Choroid plexus epithelial cell (primary cell): ENCODE measurements at places on chromosomes 16 and 17.

- no peak for DNase-seq
Observed at GRCh38 chr17:18977021-18977420, 25.1 kb downstream of the SLC5A10 start.

DNA sequence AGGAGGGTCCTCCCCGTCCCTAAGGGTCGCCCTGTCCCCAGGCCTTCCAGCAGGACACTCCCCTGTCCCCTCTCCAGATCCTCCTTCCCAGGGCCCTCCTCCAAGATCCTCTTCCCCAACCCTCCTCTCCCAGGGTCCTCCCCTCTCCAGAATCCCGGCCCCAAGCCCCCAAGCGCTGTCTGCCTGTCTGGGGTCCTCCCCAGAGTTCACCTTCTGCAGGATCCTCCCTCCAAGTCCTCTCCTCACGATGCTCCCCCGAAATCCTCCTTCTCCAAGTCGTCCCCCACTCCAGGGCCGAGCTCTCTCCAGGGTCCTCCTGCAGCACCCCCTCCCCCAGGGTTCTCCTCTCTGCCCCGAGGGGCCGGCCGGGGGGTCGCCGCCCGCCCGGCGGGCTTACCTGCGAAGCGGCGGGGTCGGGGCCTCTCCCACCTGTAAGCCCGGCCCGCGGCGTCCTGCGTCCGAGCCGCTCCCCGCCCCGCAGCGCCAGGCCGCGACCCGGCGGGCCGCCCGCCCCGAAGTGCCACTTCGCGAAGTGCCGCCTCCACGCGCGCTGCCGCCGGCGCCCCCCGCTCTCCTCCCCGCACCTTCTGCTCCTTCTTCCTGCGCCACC lies 678 bp upstream of the BAIAP2 start:
- DNase-seq = no peak

DNA sequence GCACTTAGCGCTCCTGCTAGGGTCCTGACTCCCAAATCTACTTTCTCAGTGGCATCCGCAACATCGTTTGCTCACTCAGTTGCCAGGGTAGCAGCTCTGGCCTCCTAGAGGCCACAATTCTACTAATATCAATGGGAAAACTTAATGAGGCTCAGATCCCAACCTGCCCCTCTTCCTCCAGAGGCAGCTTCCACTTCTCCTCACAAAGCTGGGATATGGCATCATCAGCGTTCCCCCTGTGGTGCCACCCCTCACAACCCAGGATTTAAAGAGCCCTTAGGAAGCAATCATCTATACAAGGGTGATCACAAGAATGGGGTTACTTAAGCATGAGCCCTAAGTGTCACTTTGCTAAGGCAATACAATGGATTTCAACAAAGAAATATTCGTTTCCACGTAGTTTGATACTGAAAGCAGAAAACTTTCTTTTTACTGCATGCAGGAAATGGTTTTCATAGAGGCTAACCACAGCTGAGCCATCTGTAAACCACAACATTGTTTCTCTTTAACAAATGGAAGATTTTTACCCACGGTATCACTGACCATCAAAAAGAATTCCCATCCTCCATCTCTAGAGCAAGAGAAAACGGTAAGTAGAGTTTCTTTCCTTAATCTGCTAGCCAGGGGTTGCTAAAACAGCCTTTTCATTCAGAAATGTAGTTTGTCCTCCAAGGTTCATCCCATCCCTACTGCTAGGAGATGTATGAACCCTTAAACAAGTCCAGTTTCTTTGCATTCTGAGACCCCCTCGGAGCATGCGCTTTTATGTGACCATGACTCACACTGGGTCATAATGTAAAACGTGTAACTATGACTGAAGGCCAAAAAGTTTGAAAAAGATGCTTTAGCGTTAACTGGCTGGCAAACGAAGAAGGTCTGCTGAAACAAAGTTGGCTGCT lies 68.3 kb upstream of the BCAR1 start:
- peak; percentile 96 for DNase-seq

- DNase-seq = peak; percentile 16
Observed at GRCh38 chr17:34173241-34173640, 81.8 kb upstream of the CCL2 start.

DNA sequence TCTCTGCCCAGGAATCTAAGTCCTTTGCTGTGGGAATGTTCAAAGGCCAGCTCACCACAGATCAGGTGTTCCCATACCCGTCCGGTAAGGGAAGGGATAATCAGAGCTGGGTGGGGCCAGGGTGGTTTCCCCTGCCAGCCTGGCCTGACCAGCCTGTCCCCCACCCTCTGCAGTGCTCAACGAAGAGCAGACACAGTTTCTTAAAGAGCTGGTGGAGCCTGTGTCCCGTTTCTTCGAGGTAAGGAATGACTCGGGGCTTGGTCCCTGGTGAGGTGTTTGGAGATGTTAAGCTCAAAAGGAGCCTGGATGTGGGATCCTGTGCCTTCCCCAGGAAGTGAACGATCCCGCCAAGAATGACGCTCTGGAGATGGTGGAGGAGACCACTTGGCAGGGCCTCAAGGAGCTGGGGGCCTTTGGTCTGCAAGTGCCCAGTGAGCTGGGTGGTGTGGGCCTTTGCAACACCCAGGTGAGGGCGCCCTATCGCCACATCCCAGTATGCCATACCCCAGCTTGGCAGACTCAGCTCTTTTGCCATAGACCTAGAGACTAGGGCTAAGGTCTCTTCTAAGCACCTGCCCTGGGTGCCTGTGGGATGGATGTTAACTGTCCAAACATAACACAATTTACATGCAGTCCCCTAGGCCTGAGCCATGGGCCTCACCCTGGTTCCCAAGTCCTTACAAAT lies 997 bp downstream of the ACADVL start:
- DNase-seq = peak; percentile 77

DNA sequence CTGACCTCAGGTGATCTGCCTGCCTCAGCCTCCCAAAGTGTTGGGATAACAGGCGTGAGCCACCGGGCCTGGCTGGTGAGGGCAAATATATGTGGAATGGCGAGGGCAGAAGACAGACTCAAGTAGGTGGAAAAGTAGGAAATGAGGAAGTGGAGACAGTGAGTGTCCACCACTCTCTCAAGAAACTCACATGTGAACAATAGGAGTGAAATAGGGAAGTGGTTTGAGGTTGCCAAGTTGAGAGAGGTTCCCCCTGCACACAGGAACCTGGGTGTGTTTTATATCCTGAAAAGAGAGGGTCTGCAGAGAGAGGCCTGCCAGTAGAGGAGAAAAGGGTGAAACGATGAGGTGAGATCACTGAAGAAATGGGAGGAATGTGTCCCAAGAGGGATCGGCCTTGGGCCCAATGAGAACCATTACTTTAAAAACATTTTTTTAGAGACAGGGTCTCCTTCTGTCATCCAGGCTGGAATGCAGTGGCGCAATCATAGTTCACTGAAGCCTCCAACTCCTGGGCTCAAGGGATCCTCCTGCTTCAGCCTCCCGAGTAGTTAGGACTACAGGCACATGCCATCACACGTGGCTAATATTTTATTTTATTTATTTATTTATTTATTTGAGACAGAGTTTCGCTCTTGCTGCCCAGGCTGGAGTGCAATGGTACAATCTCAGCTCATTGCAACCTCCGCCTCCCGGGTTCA lies 17.1 kb upstream of the CORO1A start:
- no peak for DNase-seq

- no peak for DNase-seq
Observed at GRCh38 chr17:77326636-77327035, 185.9 kb downstream of the SEC14L1 start.

- peak; percentile 68 for DNase-seq
Observed at GRCh38 chr16:180681-181564, 664 bp downstream of the HBQ1 start.

DNA sequence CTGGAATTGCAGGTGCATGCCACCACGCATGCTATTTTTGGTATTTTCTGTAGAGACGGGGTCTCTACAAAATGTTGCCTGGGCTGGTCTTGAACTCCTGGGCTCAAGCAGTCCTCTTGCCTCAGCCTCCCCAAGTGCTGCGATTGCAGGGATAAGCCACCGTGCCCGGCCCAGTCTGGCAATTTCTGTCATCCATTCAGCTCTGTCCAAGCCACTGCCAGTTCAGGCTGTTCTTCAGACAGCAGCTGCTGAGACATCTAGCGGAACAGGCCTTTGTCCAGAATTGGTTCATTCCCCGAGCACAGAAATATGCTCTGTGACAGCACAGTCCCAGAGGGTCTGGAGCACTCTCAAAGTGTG lies 5.4 kb downstream of the SLC47A1 start:
- DNase-seq = no peak

DNA sequence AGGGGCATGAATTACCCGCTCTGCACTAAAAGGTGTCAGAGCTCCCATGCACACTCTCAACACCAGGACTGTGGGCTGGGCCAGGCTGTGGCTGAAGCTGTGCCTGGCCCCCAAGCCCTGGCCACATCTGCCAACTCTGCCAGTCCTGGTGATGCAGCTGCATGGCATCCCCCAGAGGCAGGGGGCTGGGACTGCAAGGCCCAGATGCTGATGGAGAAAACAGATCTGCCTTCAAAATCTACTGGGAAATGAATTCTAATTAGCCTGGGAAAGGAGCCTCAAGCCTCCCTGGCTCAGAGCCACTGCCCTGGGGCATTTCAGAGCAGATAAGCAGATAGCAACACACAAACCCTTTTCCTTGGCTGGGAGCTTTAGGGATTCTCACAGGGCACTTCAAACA lies 3.4 kb downstream of the CHST6 start:
- no peak for DNase-seq

DNA sequence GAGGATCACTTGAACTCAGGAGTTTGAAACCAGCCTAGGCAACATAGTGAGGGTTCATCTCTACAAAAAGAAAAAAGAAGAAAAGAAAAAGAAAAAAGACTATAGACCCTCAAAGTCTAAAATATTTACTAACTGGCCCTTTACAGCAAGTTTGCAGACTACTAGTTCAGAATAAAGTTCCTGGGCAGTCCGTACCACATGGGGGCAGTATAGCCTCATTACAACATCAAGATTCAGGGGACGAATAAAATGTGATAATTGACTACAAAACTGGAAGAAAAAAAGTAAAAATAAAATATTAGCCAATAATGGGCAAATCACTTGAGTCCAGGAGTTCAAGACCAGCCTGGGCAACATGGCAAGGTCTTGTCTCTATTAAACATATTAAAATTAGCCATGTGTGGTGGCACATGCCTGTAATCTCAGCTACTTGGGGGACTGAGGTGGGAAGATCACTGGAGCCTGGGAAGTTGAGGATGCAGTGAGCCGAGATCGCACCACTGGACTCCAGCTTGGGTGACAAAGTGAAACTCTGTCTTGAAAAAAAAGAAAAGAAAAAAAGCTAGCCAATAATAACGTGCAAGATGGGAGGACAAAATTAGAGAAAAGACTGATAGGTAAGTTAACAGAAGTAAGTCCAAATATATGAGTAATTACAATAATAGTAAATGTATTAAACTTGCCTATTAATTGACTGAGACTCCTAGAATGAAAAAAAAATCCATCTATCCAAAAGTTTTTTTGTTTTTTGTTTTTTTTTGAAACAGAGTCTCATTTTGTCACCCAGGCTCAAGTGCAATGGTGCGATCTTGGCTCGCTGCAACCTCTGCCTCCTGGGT lies 129.4 kb upstream of the SEC14L1 start:
- peak; percentile 76 for DNase-seq

DNA sequence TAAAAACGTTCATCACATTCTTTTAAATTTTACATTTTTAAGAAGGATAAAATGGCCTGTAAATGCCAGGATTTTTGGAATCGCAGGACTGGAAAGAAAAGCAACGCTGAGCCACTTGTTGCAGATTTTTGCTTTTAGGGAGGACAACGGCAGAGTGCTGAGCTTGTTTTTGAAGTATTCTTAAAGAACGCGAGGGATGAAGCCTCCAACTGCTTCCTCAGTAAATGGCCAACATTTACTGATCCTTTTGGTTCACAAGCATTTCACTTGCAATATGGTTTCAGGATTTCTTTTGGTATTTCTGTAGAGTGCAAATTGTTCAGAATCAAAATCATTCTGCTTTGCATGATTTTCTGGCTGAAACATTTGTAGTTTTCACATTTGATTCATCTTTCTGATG lies 2.8 kb upstream of the KRT23 start:
- DNase-seq = no peak

DNA sequence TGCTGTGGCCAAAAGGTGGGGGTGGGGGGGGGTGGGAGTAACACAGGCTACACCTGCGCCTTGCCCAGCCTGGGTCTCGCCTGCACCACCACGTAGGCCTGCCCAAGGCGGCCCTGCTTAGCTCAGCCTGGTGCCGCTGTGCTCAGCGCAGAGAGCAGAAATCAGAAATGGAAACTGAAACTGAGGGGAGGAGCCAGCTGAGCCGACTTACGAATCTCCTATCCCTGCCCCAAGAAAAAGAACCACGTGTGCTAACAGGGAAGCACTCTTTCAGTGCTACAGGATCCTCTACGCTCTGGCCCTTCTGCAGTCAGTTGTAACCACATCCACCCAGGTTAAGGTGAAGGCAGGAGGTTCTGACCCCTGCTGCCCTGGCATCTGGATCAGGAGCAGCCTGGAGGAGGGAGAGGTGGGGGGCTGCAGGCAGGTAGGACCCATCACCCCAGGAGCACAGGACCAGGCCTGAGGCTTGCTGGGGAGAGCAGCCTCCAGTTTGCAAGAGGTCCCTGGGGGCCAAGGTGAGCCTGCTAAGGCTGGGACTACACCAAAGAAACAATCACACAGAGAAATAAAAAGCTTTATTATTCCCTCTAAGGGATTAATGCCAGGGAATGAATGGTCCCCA lies at the start of gene DHX58:
Gene DHX58 (minus strand): TSS at position 163 of the 625 bp plus-strand sequence. CDS start 822 bp downstream, outside the sequence.
- peak; percentile 95 for DNase-seq

- peak; percentile 93 for DNase-seq
Observed at GRCh38 chr16:53773150-53773846, 69.3 kb downstream of the FTO start.

GRCh38 chr16:51854401-51854951 lies 692.5 kb downstream of the TOX3 start:
- no peak for DNase-seq

- DNase-seq = no peak
Observed at GRCh38 chr17:71477356-71477755, 643.5 kb upstream of the SOX9 start.

DNA sequence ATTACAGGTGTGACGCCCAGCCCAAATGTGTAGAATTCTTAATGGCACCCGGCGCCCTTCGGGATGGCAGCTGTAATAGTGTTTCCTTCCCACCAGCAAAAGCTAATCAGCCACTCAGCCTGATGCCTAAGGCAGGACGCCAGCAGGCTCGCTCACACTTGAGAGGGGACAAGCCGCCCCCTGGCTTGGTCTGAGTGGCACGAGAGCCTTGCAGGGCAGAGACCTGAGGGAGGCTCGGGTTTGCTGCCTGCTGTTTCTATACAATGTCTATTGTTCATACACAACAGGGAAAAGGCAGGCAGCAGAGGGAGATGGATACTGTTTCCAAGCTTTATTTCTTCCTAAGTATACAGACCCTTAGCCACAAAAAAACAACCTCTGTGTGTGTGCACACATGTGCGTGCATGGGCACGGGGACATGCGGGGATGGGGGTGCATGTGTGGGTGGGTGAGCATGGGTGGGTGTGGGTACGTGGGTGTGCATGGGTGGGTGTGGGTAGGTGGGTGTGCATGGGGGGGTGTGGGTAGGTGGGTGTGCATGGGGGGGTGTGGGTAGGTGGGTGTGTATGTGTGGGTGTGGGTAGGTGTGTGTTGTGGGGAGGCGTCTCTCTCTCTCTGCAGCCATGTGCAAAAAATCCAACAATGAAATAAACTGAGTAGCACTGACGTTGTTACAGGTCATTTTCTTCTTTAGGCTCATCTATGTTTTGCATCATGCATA lies 10.0 kb downstream of the SLC38A8 start:
- no peak for DNase-seq

GRCh38 chr17:76515274-76515949 lies 14.2 kb upstream of the RHBDF2 start:
- DNase-seq = peak; percentile 73
